ENCODE measurements at places on chromosomes 16 and 17.
A peak's percentile ranks its signal among the peaks of the same experiment; 100 is the strongest.

GRCh38 chr16:89300311-89300975, 82.9 kb downstream of the ZNF778 start:
- no peak for DNase-seq

DNA sequence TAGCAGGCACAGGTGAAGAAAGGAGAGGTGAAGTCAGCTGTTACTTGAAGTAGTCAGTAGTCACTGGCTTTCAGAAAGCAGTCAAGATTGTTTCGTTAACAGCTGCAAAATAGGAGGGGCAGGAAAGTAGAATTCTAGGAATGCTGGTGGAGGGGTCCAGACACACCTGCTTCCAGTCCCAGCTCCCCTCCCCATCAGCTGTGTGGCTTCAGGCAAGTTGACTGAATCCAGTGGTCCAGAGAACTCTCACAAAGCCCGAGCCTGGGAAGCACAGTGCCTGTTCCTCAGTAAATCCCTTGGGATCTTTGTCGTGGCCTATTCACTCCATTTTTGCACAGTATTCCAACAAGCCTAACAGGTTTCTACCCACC, 4.6 kb upstream of the SOCS1 start:
- DNase-seq, result no peak

DNA sequence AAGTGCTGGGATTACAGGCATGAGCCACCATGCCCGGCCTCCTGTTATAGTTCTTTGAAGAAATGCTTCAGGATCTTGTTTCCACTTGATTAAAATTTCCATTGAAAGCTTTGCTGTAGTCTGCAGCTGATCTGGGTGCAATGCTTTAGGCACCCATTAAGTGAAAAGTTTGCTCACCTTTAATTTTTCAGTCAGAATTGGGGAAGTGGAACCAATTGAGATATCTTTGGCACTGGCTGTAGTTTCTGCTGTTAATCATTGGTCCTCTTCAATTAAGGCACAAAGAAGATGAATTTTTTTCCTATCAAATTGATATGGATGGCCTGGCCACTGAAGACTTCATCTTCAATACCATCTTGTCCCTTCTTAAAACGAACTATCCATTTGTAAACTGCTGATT, 336.1 kb upstream of the TBX2 start:
- DNase-seq, result no peak

DNA sequence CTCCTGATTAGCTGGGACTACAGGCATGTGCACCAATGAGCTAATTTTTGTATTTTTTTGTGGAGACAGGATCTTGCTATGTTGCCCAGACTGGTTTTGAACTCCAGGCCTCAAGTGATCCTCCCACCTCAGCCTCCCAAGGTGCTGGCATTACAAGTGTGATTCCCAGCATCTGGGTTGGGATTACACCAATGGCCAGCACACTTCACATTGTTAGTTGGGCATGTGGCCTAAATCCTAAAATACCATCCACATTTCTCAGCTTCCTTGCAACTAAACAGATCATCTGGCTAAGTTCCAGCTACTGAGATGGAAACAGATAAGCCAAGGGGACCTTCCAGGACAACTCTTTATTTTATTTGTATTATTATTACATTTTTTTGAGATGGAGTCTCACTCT, 9.9 kb downstream of the RABEP2 start:
- no peak for DNase-seq

DNA sequence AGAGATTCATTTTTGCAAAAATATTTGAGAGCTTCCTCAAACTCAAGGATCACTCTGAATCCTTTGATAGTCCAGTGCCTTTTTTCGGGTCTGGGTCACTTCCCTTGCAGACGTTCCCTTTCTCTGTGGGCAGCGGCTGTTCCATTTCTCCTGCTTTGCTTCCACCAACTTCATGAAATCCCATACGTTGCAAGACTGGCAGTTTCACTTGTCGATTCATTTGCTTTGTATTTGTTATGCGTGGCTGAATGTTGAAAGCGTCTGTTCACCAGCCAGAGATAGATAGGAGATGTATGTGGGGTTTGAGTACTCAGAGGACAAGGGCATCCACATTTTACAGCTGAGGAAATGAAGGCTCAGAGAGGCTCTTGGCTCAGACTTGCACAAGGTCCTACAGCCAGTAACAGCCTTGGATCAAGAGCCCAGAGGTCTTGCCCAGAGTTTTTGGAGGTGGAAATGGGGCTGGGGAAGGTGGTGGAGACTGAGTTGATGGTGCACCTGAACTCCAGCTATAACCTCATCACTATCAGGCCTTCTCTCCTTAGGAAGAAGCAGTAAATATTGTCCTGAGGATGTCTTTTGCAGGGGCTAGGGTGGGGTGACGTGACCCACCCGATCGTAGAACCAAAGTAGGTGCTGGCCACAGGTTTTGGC, 1.3 kb upstream of the CCDC102A start:
- DNase-seq, result peak; percentile 20

DNA sequence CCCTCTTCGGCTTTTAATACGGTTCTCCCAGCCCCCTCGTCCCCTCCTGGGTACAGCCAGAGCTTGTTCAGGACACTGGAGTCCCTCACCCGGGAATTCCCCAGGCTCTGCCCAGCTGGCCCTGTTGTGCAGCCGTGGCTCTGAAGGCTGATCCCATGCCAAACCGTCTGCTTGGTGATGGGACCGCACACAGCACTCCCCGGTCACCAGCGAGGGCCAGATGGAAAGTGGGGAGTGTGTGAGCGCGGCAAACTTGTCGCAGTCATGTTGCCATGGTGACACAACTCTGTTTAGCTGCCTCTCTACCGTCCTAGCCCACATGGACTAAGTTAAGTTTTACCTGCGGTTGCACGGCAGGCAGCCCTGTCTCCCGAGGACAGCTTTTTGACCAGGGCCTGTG, 107.9 kb downstream of the RAP1GAP2 start:
- no peak for DNase-seq

DNA sequence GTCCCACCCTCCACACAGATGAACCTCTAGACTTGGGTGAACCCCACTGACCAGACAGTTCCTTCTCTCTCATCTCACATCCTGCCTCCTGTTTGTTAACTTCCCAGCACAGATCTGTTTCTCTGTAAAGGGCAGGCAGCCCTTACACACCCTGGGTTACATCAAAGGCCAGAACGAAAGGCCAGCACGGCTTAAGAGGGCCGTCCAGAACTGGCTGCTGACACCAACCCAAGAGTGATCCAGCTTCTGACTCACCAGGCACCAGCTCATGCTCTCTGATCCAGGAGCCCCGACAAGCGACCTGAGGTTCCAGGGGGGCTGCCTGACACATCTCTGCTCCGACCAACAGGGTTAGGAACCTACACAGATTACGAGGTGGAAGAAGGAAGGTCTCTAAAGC, 86.9 kb downstream of the MRM3 start:
- DNase-seq, result no peak

DNA sequence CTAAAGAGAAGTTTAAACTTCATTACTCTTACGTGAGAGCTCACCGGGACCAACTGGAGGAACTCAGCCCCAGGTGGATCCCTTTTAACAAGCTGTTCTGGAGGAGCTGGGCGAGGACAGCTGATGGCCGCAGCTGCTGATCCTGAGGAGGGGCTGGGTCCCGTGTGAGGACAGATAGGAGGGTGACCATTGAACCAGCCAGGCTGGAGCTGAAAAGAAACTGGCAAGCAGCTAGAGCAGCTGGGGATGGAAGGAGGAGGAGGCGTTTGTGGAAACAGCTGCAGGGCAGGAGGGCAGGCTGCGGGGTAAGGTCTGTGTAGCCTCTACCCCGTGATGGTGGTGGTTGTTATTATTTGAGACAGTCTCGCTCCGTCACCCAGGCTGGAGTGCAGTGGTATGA, 119.5 kb downstream of the AATF start:
- DNase-seq, result no peak

Measured in activated naive CD4-positive, alpha-beta T cell treated with anti-CD3 and anti-CD28 coated beads, Interleukin-2, amount 10 ng/mL, durations not matched to agents 7 days and 5 days (primary cell).